NCI-H446 treated with DMSO at 0.1 percent for 48 hours (cell line): ENCODE measurements at places on chromosomes 2 and 18.

DNA sequence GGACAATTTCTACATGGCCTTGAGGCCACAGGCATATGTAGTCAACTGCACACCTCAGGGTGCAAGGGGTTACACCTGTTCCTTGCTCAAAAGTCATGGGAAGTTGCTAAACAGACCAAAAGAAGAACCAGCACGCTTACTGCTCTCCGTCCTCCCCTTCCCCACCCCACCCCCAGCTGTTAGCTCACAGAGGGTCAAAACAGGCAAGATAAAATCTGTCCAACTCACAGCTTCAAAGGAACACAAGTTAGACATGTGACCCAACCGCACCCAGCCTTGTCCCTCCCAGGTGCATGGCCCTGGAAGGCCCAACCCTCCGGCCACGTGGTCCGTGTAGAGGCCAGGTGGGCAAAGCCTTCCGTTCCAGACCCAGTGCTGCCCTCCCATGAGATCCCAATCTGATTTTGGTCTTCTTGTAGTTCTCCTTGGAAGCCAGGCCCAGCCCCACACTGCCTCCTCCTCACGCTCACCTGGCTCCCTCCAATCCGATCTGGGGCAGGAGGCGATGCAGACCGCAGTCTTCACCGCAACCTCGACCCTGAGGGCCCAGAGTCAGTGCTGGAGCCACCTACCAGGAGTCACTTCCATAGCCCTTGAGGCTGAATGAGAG lies 14.5 kb upstream of the ASPRV1 start:
- no peak for DNase-seq

DNA sequence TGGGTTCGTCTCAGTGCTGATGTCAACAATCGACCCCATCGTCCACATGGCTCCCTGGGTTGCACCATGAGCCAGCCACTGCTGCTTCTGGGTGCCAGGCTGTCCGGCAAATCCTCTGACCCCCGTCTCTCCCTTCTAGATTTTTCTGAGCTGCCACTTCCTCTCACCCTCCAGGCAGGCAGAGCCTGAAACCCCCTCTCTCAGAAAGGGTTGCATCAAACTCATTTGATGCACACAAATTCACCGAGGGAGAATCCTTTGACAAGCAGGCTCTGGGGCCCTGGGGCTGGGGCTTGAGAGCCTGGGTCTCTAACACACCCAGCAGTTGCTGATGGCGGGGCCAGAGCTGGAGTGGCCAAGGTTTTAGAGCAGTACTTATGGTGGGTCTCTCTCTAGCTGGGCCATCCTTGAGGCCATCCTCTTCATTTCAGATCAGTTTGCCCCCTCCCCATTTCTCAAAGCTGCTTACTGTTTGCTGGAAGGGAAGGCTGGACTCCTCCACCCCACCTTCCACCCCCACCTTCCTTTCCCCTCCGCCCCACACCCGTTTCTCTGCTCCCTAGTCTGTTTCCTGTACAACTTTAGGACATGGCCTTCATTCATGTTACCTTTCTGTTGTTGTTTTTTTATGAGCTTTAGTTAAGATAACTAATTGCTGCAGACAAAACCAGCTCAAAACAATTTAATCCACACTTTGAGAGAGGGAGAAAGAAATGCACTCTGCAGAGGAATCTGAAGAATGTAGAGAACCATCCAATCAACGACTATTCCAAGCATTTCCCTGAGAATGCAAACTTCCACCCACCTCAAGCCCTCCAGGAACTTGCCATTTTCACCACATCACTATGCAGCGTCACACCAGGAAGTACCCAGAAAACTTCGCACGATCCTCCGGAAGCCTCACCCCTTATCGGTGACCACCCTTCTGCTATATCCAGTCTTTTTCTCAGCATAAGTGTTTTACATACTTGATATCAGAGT lies 69.5 kb downstream of the ARL4C start:
- no peak for DNase-seq

DNA sequence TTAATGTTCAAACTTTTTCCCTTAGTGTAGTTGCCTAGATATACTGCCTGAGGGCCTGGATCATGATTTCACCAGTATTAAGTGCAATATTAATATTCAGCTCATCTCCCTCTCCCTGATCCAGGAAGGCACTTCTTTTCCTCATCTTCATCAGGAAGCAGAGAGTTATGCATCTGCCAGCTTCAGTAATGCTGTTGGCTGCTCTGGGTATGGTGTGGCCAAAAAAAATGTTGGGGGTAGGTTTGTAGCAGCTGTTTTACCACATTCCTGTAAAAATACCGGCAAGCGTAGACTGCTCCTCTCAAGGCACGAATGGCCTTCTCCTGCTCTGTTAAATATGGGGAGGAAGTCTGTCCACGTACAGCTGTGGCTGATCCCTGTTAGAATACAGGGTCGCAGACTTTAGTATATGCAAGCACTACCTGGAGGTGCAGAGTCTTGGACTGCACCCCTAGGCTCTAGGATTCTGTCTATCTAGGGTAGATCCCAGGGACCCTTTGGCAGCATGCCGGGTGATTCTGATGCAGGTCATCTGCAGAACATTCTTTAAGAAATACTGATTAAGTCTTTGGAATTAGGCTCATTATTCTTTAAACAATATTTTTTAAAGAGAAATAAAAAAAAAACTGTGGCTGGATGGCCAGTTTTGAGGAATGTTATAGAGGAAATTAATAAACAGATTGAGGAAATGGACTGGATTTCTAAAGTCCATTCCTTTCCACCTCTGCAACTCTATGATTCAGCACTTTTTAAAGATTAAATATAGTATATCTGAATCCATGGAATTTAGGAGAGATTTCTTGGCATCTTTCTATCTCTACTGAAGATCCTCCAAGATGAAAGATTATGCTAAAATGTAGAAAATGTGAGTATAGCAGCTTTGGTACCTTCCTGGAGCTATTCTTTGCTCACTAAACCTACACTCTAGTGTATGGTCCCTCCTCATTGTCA lies 21.0 kb upstream of the GLS start:
- no peak for DNase-seq

DNA sequence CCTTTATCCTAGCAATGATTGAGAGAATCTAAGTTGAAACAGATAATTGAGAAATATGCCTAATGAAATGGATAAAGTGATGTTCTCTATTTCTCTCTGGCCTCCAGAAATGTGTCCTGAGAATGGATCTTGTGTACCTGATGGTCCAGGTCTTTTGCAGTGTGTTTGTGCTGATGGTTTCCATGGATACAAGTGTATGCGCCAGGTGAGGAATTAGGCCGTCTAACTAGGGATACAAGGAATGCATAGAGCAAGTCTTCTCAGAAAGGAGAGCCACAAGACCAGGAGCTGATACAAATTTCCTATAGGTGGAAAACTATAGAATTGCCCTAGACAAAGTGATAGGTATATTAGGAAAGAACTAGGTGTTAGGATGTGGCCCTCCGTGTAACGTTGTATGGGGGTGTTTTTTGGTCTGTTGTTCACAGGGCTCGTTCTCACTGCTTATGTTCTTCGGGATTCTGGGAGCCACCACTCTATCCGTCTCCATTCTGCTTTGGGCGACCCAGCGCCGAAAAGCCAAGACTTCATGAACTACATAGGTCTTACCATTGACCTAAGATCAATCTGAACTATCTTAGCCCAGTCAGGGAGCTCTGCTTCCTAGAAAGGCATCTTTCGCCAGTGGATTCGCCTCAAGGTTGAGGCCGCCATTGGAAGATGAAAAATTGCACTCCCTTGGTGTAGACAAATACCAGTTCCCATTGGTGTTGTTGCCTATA lies 592 bp upstream of the CAD start:
- DNase-seq, result no peak

DNA sequence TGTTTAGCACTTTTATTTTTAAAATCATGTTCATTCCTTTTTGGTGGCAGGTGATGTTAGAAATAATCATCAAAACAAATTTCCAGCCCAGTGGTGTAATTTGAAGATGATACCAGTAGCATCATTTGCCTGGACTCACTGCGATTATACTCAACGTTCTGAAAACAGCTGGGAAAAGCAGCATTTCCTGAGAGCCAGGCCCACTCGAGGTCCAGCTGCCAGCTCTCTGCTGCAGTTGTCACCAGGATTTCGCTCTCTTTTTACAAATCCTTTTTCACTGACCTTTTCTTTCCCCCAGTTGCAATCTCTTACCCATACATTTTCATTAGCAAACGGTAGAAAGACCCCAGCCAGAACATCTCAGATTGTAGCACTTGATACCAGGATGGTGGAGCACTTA lies 110.6 kb upstream of the LYPD1 start:
- no peak for DNase-seq

DNA sequence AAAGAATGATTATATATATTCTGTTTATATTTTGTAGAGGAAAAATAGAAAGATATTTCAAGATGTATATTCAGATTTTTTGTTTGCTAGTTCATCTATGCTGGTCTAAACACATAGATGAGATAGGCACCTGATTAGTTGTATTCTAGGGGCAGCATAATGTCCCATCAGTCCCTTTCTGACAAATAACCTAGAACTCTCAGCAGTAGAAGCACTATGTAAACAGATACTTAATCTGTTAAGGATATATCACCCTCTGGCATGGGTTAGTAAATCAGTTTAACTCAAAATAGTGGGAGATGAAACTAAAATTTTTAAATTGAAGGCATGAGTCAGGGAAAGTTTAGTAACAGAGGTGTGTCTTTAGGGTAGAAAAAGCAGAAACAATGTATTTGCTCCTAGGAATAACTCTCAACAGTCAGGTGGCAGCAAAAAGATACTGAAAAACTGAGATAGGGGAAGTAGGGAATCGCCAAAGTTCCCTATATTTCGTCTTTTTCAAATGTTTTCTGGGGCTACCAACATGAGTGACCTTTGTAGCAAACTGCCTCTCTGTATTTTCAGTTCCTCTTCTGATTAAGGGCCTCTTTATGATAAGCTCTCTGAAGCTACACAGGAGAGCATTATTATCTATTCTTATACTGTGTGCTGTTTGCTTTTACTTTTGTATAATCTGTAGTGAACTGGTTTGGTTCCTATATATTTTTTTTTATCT lies 5.7 kb downstream of the PPP1R1C start:
- DNase-seq, result no peak

DNA sequence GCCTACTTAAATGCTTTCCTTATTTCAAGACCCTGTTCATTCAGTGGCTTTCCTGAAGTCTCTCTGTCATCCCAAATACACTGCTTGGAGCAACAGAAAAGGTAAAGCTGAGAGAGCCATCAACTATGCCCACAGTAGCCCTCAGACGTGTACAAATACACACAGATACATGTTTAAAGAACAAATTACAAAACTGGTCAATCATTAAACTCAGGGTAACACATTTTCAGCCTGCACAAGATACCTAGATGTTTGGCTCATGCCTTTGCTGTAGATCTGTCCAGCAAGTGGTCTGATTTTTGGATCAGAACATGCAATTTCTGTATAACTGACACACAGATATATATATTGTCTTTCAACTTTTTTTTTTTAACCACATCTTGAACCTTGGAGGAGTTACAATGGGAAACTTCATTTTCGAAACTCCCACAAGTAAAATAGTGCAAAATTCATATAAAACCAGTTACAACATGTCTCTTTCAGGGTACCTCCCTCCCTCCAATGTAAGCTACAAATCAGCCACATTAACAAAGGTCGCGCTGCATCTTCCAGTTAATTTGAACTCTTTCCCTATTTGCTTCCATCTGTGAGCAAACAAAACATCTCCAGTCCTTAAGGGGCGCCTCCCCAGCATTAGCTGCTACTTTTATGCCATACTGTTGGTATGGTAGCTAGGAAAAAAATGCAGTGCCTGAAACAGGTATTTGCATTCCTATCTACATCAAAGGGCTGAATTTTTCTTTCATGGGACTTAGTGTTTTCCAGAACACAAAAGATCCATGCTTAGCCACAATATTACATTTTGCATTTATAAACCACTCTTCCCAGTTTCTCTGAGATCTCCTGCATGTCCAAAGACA lies 311.9 kb downstream of the NRXN1 start:
- DNase-seq, result no peak
